ENCODE measurements at places on chromosomes 2 and 18.

DNA sequence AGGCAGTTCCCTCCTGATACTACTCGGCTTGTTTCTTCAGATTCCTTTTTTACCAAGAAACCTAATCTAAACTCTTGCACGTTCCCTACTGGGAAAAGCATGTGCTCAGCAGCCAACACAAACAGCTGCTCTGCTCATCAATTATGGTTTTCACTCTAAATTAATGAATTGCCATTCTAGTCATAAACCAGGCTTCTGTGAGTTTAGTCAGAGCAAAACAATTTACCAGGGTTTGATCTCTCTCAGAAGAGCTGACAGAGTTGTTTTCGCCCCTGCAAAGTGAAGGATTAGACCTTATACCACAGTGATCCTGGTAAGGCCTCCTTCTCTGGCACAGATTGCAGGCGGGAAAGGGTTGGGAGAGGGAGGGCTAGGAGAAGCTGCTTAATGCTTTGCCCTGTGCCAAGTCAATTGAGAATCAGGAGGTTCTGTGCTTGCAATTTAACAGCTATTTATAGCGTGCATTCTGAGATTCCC, 57.2 kb downstream of the REEP1 start:
- DNase-seq = no peak

DNA sequence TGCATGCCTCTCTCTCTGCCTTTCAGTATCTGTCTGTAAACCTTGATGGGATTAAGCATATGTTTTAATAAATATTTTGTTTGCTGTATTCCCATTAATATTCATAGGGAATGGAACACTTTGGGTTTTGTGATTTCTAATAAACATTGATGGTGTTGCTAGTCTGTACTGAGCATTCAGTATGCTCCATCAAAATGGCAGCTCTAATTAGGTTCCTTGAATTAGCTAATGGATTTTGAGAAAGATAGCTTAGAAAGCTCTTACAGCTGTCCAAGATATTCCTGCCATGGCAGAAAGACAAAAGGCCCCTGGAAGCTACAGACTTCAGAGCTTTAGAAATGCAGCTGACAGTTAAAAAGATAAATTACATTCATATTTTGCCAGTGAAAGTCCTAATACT, 199.2 kb upstream of the NRP2 start:
- no peak for DNase-seq

GRCh38 chr2:182763311-182763912, 47.4 kb downstream of the DNAJC10 start:
- no peak for DNase-seq

DNA sequence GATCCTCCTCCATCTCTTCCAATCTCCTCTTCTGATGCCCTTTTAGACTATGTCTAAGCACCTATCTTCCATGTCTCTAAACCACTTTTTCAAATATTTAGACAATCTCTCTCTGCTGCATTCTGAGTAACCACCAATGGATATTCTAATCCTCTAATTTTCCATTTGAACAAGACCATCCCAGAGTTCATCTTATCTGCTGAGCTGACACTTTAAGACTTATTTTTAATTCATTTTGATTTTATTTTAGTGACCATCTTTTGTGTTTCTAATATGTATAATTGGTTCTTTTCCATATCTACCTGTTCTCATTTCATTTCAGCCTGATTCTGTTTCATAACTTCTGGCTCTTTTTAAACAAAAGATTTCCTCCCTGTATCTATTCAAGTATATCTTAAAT, 369.9 kb downstream of the CLIP4 start:
- no peak for DNase-seq

DNA sequence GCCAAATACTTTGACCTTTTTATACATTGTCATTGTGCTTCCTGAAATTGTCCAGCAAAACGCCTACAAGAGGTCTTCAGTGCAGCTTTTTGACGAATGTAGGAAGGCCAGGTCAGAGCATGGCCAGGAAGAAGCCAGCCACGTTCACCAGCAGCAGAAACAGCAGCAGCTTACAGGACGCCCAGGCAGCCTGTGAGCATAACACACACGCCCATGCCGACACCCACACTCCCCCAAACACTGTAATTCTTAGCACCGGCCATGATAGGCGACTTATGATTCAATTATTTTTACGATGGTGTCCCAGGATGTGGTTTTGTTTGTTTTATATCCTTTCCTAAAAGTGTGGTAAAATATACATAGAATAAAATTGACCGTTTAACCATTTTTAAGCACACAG, 249.1 kb upstream of the SALL3 start:
- no peak for DNase-seq

- DNase-seq = peak; percentile 61
These were observed 180.3 kb downstream of the ANKRD44 start for GRCh38 chr2:197130318-197130717.

DNA sequence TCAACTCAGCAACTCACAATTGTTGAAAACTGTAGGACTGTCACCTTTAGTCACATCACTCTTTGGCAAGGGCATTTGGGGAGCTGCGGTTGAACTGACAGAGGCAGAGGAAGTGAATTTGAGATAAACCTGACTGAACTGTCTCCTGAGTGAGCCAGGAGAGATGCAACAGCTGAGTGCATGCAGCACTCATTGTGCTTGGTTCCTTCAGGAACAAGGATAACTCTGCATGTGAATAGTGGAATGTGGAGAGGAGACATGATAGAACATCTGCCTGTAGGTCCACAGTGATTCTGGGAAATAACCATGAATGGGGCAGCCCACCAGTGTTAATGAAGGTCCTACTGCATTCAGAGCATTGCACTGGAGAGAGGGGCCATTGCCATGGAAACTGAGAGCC, 494.7 kb downstream of the STK39 start:
- no peak for DNase-seq

GRCh38 chr18:72605376-72605775, 61.2 kb upstream of the CBLN2 start:
- no peak for DNase-seq

- DNase-seq = no peak
These were observed 100.2 kb upstream of the EPAS1 start for GRCh38 chr2:46196871-46197462.

GRCh38 chr2:72139874-72140620, 7.6 kb downstream of the CYP26B1 start:
- DNase-seq = no peak

GRCh38 chr2:9260464-9260918, 53.9 kb downstream of the ASAP2 start:
- no peak for DNase-seq

DNA sequence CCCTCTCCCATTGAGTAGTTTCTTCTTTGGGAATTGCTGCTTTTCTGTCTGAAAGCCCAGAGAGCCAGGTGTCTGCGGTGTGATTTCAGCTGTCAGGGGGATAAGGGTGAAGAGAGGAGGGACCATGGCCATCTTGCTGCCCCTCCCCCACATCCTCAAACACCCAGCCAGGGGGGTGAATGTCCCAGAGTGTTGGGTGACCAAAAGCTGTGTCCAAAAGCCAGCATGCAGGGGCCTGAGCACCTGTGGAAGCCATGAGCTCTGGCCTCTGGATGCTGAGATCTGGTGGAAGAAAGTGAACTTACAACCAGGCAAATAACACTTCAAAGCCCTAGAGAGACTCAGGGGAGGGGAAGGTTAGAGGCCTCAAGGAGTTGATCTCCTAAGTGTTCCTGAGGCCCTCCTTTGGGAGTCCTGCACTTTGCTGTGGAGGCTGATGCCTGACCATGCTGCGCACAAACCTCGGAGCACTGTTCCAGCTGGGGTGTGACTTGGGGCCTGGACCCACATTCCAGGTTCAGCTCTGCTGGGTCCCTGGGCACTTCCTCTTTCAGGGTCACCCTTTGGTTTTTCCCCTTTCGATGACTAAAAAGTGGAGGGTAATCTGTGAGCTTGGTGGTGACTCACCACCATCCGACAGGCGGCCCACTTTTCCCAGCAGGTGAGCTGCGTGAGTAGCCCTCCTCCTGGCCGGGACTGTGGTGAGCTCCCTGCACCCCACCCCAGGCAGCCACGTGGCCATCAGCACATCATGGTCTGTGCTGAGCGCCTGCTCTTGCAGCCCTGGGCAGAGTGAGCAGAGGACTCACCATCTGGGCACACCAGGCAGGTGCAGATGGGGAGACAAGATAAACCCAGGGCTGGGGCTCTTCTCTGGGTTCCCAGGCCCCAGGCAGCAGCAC, 66.8 kb upstream of the FOSL2 start:
- no peak for DNase-seq

DNA sequence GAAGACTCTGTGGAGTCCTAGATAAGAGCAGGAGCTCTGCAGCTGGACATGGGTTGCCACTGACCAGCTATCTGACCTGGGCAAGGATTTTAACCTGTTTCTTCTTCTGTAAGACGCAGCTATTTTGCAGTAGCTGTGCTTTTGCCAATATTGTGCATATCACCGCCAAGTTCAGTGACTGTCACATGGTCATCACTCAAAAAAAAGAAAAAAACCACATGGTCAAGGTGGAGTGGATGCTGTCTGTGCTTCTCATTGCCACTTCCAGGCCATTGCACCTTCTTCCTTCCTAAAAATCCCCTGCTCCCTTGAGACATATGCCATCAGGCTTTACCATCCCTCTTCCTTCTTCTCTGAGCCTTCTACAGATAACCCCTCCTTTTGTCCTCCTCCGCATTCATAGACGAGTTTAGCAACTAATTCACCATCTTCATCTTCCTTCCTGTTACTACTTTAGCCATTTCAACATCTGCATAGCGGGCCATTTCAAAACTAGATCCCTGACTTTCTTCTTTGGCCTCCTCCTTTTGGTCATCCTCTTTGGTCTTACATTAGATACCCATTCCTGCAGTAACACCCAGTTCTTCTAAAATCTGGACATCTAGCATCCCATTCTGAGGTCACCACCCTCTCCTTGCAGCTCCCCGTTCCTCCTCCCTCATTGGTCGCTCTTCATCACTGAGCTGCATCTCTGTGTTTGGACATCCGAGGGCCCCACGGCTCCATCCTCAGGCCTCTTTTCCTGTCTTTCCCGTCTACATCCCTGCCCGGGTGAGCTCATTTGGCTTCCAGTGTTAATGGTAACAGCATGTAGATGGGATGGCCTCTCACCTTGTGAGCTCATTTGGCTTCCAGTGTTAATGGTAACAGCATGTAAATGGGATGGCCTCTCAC, 17.8 kb downstream of the RNF144A start:
- no peak for DNase-seq

- DNase-seq = no peak
These were observed 1.1 kb upstream of the CFLAR start for GRCh38 chr2:201114846-201115245.

DNA sequence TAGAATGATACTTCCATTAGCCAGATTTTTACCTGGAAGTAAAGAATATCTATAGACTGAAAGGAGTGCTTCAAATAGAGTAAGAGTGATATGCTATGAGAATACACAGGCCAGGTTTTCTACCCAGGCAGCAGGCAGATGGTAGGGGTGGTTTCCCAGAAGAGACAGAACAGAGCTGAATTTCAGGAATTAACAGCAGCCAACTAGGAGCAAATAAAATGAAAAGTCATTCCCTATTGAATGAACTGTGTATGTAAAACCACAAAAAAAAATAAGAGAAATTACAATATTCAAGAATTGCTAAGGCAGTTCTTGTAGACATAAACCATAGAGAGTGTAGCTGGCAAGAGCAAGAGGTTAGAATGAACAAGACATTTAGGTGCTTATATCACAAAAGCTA, 336.8 kb downstream of the KCNJ3 start:
- DNase-seq = no peak

DNA sequence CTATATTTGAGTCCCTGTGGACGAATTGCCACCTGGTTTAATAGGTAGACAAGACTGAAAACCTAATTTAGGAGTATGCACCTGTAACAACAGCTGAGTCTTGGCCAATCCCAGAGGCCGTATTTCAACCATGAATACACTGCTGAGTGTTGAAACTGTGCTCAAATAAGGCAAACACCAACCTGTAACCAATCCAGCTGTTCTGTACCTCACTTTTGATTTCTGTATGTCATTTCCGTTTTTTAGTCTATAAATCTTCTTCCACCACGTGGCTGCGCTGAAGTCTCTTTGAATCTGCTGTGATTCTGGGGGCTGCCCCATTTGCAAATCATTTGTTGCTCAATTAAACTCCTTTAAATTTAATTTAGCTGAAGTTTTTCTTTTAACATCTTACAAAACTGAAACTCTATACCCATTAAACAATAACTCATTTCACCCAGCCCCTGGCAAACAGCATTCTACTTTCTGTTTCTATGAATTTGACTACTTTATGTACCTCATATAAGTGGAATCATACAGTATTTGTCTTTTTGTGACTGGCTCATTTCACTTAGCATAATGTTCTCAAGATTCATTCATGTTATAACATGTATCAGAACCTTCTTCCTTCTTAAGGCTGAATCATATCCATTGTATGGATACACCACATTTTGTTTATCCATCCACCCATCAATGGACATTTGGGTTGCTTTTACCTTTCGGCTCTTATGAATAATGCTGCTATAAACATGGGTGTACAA, 7.5 kb upstream of the YPEL5 start:
- DNase-seq = no peak

Measured in GM13977 (cell line).